ENCODE measurements at places on chromosomes 4 and X. TPM values are rescaled to one million over a fixed set of nuclear protein-coding genes. Genes with fewer than 3 reads are reported as not detected.
A peak's percentile ranks its signal among the peaks of the same experiment; 100 is the strongest.

GRCh38 chr4:70442474-70442873 lies 29.5 kb upstream of the MUC7 start:
- no peak for DNase-seq
- H3K4me1 ChIP-seq = no peaks in the 10 kb centered on the region
- H3K27me3 ChIP-seq = no peaks in the 10 kb centered on the region

DNA sequence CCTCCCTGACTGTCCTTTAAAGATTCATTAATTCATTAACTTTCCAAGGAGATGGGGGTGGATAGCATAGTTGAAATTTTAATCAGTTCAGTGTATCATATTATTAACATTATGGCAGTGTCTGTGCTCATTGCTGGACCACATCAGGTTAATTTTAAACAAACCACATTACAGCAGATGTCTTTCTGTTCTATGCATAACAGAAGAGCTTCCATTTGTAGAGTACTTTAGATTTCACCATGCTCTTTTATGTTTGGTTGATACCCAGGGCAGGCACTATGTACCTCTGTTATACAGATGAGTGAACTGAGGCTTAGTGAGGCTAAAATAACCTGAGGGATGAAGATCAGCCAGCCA lies 41.1 kb downstream of the AFF2 start:
- H3K4me3 ChIP-seq = no peak overlapping the region
- no peaks in the 10 kb centered on the region for H3K27me3 ChIP-seq
- H3K36me3 ChIP-seq = no peaks in the 10 kb centered on the region
- DNase-seq = no peak
- no peak overlapping the region for H3K27ac ChIP-seq

- no peaks in the 10 kb centered on the region for H3K27me3 ChIP-seq
- H3K36me3 ChIP-seq = no peaks in the 10 kb centered on the region
Observed at GRCh38 chr4:108047199-108047598, 57.5 kb downstream of the HADH start.

Gene GC
- total RNA-seq = not detected

DNA sequence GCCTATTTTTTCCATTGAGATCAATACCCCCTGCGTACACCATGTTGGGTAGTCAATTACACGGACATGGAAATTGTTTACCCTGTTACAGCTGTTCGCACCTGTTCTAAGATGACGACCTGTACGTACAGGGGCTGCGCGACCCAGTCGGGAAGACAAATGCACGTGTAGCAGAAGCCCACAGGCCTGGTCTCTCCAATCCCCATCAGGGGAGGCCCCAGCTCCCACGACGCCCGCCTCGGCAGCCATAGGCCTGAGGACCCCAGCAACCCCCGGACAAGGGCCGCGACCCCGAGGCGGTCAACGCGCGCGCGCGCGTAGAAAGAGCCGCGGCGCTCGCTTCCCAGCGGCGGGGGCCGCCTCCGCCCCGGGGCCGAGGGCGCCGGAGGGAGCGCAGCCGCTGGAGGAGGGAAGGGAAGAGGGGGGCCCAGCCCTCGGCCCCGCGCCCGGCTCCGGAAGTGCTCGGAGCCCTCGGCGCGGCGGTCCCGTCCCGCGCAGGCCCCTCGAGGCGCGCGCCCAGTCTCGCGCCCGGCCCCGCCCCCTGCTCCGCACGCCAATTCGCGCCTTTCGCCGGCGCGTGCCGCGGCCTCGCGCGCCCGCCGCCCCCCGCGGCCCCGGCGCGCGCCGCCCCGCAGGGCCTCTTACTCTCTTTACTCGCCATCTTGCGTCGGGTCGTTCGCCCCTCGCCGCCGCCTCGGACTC lies 618 bp downstream of the RBBP7 start:
- peak overlapping the region; percentile 95 for H3K27ac ChIP-seq
- DNase-seq = no peak
- H3K27me3 ChIP-seq = no peaks in the 10 kb centered on the region
- H3K4me1 ChIP-seq = no peaks in the 10 kb centered on the region

Gene ARHGAP36
- total RNA-seq = 0.32 TPM

All from breast epithelium (tissue), 4 donors.